ENCODE measurements at places on chromosomes 6 and 20.

- no peak for DNase-seq
Measured at GRCh38 chr20:37575884-37576283, 48.2 kb upstream of the BLCAP start.

GRCh38 chr20:675453-676314 lies at the start of gene SCRT2:
Gene SCRT2 (minus strand): TSS chr20:675802. CDS start chr20:675601, 201 bp downstream.
- DNase-seq = peak; percentile 11

- no peak for DNase-seq
Measured at GRCh38 chr6:45709781-45710220, 305.9 kb downstream of the CLIC5 start.

GRCh38 chr6:39422238-39422637 lies 99.7 kb upstream of the KCNK16 start:
- no peak for DNase-seq

DNA sequence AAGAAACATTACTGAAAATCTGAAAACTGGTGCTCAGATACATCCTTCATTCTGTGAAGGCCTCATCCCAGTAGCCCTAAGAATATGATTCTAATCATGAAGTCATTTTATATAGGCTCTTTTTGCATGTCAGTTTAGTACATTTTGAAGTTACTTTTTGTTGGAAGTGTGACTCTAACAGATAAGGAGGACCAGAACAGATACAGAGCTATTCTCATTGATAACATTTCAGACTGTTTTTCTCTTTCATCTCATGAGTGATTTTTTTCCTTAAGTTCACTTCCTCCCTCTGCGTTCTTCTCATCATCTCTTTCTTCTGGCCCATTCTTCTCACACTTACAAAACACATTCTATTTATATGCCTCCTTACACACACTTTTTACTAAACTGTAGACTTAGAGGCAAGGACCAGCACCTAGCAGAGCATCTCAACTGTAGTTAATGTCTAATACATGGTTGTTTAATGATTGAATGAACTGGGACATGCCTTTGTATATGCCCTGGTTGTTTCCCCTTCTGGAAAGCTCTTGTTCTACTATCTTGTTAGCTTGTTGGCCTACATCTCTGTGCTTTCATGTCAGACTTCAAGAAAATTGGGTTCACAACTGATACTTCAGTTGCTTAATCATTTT lies 8.7 kb downstream of the CTNNBL1 start:
- DNase-seq = no peak

DNA sequence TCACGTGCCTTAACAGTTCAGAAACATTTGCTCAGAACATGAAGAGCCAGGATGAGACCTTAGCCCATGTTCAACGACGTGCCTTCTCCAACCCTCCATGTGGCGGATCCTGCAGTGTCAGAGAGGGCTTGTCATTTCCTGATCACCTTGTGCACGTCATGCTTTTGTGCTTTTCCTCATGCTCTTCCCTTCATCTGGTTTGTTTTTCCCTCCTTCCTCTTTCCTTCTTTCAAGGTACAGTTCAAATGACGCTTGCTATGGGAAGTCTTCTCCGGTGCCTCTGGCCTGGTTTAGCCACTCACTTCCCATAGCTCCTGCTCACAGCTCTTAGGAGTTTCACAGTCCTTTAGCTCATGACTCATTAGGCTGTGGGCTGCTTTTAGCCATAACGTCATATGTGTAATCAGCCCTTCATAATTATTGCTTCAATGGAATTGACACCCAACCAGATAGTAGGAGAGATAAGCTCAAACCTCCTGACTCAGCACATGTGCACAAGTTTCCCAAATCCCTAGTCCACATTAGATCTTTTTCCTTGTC lies 102.7 kb upstream of the CNKSR3 start:
- DNase-seq = no peak

DNA sequence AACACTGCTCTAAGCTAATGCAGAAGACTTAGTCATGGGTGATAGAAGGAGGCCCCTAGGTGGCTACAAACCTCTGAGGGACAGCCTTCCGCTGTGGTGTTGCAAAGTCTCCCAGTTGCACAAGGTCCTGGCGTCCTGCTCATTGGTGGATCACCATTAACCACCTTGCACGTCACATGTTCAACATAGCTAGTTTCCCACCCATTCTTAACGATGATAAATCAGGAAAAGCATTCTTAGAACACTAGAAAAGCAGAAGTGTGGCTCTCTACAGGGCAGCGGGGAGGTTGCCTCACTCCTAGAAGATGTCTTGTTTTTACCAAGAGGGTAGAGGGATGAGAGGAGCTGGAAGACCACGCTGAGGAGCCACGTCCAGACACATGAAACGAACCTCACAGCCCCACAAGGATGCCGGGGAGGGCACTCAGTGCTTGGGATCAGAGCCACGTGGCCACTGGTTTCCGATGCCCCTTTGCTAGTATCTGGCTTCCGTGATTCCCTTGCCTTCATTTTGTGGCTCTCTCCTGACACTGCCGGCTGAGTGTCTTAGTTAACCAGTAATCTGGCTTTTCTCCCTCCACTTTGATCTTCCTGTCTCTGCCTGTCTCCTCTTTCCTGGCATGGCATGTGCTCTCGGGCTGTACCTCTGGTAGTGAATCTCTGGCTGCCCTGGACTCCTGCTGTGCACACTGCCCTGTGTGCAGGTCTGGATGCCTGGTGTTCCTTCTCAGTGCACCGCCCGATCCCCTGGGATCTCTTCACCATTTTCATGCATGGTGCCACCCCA lies 91.4 kb upstream of the NEDD9 start:
- no peak for DNase-seq

DNA sequence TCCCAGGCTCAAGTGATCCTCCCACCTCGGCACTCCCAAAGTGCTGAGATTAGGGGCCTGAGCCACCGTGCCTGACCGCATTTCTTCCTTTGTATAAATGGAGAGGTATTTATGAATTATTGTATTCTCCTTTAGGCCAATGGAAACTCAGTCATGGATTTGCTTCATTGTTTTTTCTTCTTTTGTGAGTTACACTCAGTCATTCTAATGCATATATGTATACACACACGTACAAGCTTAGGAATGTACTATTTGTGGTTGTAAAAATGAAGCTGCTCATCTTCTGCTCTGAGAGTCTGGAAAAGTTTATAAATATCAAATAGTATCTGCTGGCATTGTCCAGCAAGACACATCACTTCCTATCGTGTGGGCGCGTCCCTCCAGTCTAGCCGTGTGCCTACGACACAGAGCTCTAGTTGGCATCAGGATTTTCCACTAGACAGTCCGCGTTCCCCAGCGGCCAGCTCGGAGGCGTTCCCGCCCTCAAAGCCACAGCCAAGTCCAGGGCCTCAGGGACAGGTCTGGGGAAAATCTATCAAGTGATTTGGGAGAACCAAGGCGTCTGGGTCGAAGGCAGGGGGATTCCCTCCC lies 215.2 kb downstream of the NFATC2 start:
- no peak for DNase-seq

Data from NCI-H1694 treated with DMSO at 0.1 percent for 48 hours (cell line).